Stimulated activated CD8-positive, alpha-beta memory T cell treated with anti-CD3 and anti-CD28 coated beads, Interleukin-2, amount 100 ng/mL, for 1 hour (primary cell): ENCODE measurements at places on chromosomes 6 and 20.

DNA sequence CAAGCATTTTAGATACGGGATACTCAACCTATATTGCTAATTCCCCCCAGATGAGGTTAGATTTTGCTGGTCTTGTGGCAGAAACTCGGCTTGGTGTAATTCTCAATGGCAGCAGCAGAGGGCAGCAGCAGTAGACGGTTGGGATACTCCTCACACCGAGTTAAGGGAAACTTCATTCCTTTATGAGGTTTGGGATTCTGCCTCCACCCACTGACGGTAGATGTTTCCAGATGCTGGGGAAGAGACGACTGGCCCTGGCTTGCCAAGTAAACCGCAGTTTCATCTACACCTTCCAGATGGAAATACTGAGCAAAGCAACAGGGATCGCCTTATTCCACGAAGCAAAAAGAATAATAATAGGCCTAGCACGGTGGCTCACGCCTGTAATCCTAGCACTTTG lies 8.2 kb upstream of the TBC1D7 start:
- DNase-seq, result peak; percentile 43

GRCh38 chr20:33160681-33161080 lies 7.3 kb upstream of the BPIFA2 start:
- DNase-seq, result no peak

DNA sequence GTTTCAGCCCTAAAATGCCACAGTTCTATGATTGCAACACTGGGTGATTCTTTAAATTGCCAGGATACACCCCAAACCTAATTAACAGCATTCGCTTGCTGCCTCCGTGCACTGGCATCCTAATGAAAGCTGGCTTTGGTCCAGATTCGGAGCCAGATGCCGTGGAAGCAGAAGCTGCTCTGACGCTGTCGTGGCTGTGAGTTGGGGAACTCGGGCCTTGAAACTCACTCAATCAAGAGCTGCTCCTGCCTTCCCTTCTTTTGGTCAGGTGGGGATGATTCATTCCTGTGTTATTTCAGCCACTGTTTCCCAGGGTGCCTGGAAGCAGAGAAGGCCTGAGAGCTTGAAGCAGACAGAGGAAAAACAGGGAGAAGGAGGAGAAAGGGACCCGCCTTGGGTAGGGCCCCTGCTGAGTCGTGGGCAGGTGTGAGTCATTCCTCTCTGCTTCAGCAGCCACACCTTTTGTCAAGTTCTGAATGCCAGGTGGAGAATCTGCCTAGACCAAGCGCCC lies 36.2 kb upstream of the DSP start:
- no peak for DNase-seq

DNA sequence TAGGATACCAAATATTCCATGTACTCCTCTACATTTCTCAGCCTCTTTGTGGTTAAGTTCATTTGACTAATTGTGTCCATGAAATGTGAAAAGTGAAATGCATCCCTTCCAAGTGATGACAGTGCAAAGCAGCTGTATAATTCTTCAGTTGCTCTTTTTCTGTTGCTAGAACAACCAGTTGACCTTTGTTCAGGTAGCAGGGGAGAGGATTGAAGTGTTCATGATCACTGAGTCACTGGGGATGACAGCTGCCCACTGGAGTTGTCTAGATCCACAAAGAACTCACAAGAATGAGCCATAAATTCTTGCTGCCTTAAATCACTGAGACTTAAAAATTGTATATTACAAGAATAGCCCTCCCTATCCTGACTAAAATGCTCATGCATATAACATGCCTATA lies 254.6 kb downstream of the EPHA7 start:
- DNase-seq, result no peak

DNA sequence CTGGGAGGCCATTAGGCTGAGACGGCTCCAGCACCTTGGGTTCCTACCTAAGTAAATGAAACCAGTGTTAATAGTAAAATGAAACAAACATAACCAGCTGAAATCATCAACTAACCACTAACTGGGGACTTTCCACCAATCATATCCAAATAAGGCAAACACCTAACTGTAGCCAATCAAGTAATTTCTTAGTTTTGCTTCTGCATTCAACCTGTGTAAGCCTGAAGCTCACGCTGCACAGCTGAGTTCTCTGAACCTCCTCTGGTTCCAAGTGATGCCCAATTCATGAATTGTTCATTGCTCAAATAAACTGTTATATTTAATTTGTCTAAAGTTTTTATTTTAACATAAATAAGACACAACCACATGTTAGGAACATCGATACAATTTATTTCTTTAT lies 22.5 kb downstream of the KLHL32 start:
- no peak for DNase-seq

- DNase-seq, result no peak
Observed at GRCh38 chr20:48622421-48622820, 205.4 kb downstream of the PREX1 start.

- DNase-seq, result no peak
Observed at GRCh38 chr6:63066055-63066704, 145.1 kb upstream of the FKBP1C start.

DNA sequence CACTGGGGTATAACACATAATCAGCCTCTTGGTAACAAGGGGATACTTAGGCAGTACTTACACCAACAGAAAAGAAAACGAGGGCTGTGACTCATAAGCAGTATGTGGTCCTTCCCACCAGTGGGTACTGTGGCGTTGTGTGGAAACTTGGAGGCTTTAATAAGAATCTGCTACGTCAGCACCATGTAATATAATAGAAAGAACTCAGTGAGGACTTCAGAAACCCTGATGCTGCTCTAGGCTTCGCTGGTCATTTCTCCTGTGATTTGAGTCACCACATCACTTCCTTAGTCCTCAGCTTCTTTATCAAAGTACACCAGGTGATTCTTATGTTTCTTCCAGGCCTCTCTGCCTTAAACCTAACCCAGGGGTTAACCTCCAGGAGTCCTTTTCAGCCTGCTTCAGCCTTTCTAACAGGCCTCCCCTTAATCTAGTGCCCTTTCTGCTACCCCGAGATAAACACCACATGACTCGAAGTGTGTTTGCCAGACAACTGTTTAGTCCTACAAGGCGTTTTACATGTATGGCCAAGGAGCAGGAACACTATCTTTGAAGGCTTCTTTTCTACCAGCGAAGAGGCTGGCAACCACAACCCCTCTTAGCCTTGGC lies 68.5 kb downstream of the FYN start:
- DNase-seq, result peak; percentile 59

DNA sequence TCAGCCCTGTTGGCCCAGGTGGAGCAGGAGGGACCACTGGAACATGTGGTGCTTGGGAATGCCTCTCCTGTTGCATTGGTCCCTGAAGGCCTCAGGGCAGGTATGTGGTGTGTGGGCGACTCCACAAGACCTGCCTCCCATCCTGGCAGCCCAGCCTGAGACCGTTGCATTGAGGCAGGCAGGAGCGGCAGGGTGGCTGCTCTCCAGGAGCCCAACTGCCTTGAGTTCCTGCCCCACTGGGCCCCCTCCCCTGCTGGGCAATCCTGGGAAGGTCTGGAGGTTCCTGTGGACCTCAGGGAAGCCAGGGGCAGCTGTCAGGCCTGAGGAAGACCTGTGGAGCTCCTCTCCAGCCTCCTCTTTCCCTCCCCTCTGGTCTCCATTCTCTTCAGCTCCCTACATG lies 19.8 kb downstream of the MAVS start:
- DNase-seq, result no peak

DNA sequence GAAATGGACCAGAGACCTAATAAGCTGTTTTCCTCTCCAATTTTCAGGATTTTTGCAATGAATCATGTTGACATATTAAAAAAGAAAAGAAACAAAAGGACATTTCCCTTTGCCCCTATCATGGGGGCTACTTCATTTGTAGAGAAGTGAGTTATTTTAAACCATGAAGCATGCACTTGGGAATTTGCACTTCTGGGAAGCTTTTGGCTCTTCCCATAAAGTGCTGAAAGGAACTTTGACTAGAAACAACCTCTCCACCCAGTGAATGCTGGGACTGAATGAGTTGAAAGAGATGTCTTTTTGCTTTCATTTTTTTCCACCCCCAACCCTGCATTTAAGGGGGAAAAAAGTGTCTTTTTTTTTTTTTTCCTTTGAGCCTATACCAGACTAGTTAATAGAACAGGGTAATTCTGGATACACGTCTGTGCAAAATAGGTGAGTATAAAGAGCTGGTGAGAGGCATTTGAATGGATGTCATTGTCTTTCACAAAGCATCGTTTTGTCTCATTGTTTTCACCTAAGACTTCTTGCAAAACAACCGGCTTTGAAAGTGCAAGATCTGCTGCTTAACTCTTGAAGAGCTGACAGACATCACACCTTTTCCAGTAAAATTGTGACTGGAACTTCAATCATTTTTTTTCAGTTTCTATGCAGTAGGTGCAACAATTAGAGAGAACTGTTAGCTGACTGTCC lies 138.7 kb upstream of the BACH2 start:
- DNase-seq, result no peak

- no peak for DNase-seq
Observed at GRCh38 chr6:129638055-129638684, 71.8 kb downstream of the ARHGAP18 start.

- DNase-seq, result no peak
Observed at GRCh38 chr20:1656844-1657243, 735 bp downstream of the SIRPG start.

DNA sequence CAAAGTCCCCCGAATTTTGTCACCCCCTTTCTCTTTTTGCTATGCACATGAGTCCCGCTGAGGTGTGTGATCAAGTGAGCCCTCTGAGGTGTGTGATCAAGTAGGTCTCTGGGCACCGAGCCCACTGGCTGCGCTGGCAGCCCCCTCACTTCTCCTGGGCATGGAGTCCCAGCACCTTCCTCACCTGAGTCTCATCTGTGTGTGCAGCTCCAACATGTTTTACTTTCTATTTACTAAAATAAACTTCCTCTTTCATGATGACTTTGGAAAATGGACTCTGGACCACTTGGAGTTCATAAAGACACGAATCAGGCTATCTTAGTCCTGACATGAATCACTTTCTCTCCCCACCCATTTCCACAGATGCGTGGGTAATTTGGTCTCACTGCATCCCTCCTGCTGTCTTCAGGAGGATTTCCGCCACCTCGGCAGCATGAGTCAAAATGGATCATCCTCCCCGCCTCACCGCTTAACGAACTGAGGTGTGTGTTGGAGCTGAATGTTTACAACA lies 39.8 kb downstream of the PRDM1 start:
- no peak for DNase-seq

GRCh38 chr6:157376706-157377230 lies 4.2 kb upstream of the ZDHHC14 start:
- no peak for DNase-seq

GRCh38 chr6:81606965-81607381 lies 145.5 kb downstream of the TENT5A start:
- no peak for DNase-seq

DNA sequence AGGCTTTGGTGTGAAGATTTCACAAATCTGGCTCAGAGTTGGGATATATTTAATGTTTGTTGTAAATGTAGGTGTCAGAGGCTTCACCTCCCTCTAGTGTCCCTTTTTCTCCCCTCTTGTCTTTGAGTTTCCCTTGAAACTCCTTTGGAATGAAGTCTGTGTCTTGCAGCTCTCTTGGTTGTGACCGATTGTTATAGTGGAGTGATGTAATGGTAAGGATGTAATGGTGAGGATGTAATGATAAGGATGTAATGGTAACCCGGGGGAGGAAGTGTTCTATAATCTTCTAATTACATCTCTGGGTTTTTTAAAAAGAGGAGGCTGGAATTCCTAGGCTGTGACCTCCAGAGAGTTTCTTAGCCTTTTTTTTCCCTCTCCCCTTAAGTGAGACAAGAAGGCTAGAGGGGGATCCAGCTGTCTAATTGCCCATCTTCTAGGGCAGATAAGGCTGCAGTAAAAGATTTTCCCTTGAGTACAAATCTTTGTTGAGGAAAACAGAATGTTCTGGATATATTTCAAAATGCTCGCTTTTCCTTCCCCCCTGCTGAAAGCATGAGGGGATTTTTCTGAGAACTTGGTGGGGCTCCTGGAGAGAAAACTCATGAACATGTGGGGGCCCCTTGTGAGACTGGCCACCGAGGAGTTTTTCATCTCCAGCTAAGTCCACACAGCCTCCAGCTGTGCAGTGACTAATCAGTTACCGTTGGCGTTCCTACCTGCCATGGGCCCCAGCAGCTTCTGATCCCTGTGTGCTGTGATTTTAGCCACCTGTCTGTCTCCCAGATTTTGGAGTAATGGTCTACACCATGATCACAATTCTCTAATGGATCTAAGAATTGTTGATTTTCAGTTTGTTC lies 156.7 kb upstream of the PMEPA1 start:
- no peak for DNase-seq

GRCh38 chr20:51955756-51956155 lies 153.4 kb upstream of the SALL4 start:
- no peak for DNase-seq

DNA sequence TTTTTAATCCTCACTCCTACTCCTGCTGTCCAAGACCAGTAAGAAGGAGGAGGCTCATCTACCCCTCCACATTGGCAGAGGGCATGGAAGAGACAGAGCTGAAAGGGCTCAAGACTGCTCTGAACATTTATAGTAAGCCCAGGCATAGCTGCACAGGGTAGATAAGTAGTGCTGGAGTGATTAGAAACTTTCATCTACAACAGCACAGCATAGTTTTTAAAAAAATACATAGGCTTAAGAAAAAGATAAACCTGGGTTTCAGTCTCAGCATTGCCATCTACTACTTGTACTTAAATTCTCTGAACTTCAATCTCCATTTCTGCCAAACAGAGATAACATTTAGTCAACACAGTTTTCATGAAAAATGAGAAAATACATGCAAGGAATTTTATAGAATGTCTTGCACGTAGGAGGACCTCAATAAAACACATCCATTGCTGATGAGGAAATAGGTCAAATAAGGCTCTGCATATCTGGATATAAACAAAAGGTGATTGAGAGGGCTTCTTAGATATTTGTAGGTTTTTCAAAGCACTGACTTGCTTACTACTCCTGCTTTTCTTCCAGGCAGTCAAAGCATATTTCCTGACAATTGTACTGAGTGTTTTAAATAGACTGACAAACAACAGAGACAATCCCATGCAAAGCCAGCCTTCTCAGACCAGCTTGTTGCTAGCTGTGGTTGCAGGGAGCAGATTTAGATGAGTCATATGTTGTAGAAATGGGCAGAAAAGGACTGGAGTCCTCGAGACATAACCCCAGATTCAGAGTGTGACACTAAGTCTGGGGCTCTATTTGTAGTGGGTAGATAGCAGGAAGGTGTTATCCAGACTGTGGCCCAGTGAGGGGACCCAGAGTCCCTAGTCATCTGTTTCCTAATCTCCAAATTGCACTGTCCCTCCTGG lies 107.4 kb upstream of the TAB2 start:
- DNase-seq, result no peak

GRCh38 chr20:31508517-31509244 lies 5.6 kb upstream of the HM13 start:
- no peak for DNase-seq

GRCh38 chr6:125392682-125393081 lies 90.9 kb upstream of the HDDC2 start:
- DNase-seq, result no peak

DNA sequence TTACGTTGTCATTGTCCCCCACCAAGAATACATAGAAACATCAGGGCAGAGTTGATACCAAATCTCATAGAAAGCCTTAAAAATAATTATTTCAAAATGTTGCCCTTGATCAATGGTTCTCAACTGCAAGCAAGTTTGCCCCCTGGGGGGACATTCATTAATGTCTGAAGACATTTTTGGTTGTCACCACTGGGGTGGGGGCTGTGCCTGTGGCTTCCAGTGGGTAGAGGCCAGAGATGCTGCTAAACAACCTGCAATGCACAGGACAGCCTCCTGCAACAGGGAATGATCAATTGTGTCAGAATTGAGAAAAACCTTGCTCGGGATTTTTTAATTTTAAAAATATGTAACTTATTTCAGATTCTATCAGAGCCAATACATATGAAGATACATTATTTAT lies 130.6 kb upstream of the DOK5 start:
- DNase-seq, result no peak
